AG20443 (cell line): ENCODE measurements at places on chromosomes 5 and 9.

DNA sequence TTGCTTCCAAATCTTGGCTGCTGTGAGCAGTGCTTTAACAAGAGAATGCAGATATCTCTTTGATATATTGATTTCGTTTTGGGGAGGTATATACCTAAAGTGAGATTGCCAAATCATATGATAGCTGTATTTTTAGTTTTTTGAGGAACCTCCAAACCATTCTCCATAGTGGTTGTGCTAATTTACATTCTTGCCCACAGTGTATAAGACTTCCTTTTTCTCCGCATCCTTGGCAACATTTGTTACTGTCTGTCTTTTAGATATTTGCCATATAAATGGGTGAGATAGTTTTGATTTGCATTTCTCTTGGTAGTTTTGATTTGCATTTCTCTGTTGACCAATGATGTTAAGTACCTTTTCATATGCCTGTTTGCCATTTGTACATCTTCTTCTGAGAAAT lies 10.0 kb upstream of the PLK2 start:
- no peak for DNase-seq

GRCh38 chr9:90441814-90442213 lies 200.8 kb downstream of the DIRAS2 start:
- no peak for DNase-seq

- no peak for DNase-seq
These were observed 1082.5 kb upstream of the WWC1 start for GRCh38 chr5:167208911-167209310.

- DNase-seq = no peak
These were observed 282.4 kb upstream of the KLF9 start for GRCh38 chr9:70696694-70697335.

GRCh38 chr9:14831074-14831473 lies 79.2 kb downstream of the FREM1 start:
- no peak for DNase-seq

GRCh38 chr5:65034029-65034812 lies 265.5 kb downstream of the CWC27 start:
- DNase-seq = no peak
